ENCODE measurements at places on chromosomes 4 and X. TPM values are rescaled to one million over a fixed set of nuclear protein-coding genes. Genes with fewer than 3 reads are reported as not detected.

Gene FAM9B
- not detected for total RNA-seq

Gene FSTL5
- 0.05 TPM for total RNA-seq

Gene PNPLA4
- total RNA-seq: 10.1 TPM

Gene PNMA6A
- total RNA-seq: 5.5 TPM

Gene SLIT2
- total RNA-seq: not detected

Gene GASK1B
- 0.39 TPM for total RNA-seq

Gene SUPT20HL2
- not detected for total RNA-seq

Gene TRO
- total RNA-seq: 0.69 TPM

Gene ASMT
- total RNA-seq: 0.28 TPM

Gene VSIG4
- total RNA-seq: not detected

Gene HELQ
- total RNA-seq: 5.1 TPM

Gene UGT2B15
- 0.07 TPM for total RNA-seq

Gene FBXW7
- 7.6 TPM for total RNA-seq

Gene SMIM31
- total RNA-seq: 0.09 TPM

Gene NPY2R
- 0.02 TPM for total RNA-seq

Gene HGFAC
- 0.08 TPM for total RNA-seq

Gene SPANXN3
- total RNA-seq: not detected

Gene GAGE12J
- not detected for total RNA-seq

Gene MAMLD1
- 9.3 TPM for total RNA-seq

Gene GAGE12F
- not detected for total RNA-seq

Gene PDLIM3
- total RNA-seq: not detected

Gene OCRL
- 25.7 TPM for total RNA-seq

Gene ART3
- total RNA-seq: not detected

Gene SH2D1A
- total RNA-seq: not detected

Gene NOCT
- 11.3 TPM for total RNA-seq

Gene PFKFB1
- 0.10 TPM for total RNA-seq

Gene BMX
- not detected for total RNA-seq

Gene TMEM35A
- total RNA-seq: not detected

Gene DDX60
- 2.0 TPM for total RNA-seq

Gene GYPA
- not detected for total RNA-seq

Gene HSPA4L
- 8.5 TPM for total RNA-seq

Gene ARR3
- not detected for total RNA-seq

Gene EGF
- 0.35 TPM for total RNA-seq

Gene CLNK
- not detected for total RNA-seq

Gene MUC7
- not detected for total RNA-seq
